ENCODE measurements at places on chromosomes 1 and 21.

- no peak for DNase-seq
Observed at GRCh38 chr21:34319585-34319984, 44.2 kb upstream of the KCNE2 start.

DNA sequence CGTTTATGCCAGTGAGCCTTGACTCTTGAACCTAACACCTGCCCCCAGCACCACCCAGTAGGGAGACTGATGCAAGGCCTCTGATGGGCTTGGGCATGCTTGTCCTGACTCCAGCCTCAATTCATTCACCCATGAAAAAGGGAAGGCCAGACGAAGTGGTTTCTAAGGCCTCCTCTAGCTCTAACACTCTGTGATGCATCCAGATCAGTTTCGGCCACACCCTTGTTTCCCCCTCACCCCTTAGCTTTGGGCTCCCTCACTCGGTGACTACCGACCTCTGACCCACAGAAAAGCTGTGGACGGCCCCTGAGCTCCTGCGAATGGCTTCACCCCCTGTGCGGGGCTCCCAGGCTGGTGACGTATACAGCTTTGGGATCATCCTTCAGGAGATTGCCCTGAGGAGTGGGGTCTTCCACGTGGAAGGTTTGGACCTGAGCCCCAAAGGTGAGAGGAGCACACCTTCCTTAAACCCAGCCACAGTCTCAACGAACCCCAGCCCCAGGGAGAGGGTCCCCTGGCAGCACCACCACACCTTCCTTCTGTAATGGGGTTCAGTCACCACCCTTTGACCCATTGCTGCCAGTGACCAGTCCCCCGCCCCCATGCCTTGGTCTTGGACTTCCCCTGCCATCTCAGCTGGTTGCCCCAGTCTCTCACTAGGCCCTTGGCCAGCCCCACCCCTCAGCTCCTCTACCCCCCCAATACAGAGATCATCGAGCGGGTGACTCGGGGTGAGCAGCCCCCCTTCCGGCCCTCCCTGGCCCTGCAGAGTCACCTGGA lies 9.0 kb downstream of the NPR1 start:
- DNase-seq = no peak

- no peak for DNase-seq
Observed at GRCh38 chr21:26057477-26058170, 112.9 kb downstream of the APP start.

- DNase-seq = peak; percentile 45
Observed at GRCh38 chr1:110003747-110004428, 19.3 kb downstream of the AHCYL1 start.

GRCh38 chr1:27879374-27880082 lies 7.2 kb downstream of the THEMIS2 start:
- DNase-seq = no peak

DNA sequence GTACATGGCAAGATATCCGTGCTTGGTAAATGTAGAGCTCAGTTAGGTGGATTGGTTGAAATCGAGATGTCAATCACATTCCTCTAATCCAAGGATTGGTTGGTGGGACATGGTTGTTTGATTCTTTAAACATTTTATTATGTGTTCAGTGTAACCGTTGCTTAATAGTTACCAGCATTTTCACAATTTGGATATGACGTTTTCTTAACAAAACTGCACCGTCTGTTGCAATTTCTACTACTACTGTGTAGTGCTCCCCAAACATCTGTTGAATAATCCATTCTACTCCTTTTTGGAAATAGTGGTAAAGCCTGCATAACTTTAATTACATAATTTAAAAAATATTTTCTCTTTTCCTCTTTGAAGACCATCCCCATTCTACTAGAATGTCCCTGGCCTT lies 16.3 kb downstream of the OR2B11 start:
- DNase-seq = no peak

- no peak for DNase-seq
Observed at GRCh38 chr1:89901957-89902669, 81.3 kb downstream of the LRRC8D start.

- no peak for DNase-seq
Observed at GRCh38 chr1:182784556-182785171, 4.9 kb upstream of the NPL start.

DNA sequence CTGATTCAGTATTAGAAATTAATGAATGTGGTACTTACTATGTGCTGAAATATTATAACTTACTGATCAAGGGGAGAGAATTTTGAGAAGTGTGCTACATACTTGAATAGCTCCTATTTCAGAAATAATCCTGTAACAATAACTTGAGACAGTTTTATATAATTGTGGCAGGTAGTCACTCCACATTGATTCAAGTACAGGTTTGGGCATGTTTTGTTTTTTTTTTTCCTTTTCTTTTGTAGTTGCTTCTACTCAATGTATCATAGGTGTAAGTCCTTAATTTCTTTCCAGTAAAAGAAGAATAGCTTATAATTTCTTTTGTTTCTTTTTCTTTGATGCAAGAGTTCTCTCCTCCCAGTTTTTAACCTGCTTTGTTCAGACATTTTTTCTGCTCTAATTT lies 86.1 kb upstream of the ADGRL2 start:
- DNase-seq = no peak

DNA sequence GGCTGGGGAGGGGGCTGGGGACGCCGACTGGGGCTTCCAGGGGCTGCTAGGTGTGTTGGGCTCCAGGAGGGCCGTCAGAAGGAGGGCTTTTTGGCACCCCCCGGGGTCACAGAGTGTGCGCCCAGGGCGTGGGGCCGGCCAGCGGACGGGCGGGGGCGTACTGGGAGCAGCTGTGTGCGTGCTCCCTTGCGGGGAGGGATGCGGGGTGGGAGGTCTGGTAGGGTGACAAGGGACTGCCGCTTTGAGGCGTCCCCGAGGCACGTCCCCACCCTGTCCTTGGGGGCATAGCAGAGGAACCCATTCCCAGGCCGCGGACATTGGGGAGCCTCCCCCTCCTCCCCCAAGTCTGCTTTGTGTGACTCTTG lies 1.1 kb downstream of the FOXO6 start:
- no peak for DNase-seq

GRCh38 chr1:14602136-14602535 lies 3.7 kb downstream of the KAZN start:
- DNase-seq = no peak

DNA sequence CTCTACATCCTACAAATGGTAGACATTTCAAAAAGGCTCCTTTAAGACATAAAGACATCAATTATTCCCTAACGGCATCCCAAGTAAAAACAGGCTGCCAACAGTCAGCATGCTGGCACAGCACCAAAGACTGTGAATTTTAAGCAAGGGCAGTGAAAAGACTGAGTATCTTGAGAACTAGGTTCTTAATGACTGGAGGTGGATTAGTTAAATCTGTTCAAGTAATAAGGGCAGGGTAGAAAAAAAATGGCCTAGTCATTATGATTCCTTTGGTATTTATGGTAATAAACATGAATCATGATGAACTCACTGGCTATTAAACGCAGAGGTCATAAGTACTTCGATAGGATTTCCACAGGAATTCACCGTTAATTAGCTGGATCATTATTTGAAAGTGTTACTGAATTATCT lies 75.2 kb downstream of the KIFAP3 start:
- DNase-seq = no peak

- no peak for DNase-seq
Observed at GRCh38 chr21:28587748-28588147, 404.9 kb downstream of the LTN1 start.

GRCh38 chr21:45821315-45821962 lies 160.1 kb upstream of the COL6A1 start:
- DNase-seq = no peak

GRCh38 chr1:3745590-3746381 lies 6.5 kb upstream of the CCDC27 start:
- no peak for DNase-seq

DNA sequence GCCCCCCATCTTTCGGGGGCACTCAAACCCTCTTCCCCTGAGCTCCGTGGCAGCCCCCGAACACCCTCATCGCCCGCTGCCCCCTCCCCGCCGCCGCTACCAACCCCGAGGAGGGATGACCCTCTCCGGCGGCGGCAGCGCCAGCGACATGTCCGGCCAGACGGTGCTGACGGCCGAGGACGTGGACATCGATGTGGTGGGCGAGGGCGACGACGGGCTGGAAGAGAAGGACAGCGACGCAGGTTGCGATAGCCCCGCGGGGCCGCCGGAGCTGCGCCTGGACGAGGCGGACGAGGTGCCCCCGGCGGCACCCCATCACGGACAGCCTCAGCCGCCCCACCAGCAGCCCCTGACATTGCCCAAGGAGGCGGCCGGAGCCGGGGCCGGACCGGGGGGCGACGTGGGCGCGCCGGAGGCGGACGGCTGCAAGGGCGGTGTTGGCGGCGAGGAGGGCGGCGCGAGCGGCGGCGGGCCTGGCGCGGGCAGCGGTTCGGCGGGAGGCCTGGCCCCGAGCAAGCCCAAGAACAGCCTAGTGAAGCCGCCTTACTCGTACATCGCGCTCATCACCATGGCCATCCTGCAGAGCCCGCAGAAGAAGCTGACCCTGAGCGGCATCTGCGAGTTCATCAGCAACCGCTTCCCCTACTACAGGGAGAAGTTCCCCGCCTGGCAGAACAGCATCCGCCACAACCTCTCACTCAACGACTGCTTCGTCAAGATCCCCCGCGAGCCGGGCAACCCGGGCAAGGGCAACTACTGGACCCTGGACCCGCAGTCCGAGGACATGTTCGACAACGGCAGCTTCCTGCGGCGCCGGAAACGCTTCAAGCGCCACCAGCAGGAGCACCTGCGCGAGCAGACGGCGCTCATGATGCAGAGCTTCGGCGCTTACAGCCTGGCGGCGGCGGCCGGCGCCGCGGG lies 837 bp downstream of the FOXD3 start:
- peak; percentile 42 for DNase-seq

DNA sequence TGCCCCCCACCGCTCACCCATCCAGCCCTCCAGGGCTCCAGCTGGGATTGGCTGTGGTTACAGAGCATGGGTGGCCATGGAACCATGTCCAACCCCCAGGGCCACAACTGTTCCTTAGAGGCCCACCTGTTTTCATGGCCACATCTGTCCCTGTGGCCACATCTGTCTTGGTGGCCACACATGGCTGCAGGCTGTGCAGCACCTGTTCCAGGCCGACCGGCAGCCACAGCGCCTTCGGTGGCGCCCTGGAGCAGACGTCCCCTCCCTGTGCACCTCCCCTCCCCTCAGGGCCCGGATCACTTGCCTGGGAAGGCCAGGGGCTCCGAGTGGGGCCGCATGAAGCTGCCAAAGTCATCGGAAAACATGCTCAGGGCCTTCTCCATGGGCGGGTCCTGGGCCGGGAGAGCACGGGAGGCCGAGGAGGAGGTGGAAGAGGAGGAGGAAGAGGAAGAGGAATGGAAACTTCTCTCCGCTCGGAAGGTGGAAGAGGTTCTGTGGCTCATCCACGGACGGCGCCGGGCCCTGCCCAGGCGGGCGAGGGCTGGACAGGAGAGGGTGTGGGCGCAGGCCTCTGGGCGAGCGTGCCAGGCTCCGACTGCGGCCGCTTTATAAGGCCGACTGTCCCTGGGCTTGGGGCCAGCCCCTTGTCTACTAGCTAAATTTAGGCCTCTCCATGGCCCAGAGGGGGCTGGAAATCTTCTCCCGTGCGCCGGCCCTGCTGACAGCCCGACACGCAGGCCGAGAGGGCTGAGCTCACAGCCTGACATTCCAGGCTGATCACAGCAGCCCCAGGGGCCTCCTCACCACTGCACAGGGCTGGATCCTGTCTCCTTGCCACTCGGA lies at the start of gene HSPB7:
TSS of gene HSPB7 (minus strand) at position 583 of the 843 bp plus-strand sequence. CDS start at position 503, 80 bp downstream.
- no peak for DNase-seq

DNA sequence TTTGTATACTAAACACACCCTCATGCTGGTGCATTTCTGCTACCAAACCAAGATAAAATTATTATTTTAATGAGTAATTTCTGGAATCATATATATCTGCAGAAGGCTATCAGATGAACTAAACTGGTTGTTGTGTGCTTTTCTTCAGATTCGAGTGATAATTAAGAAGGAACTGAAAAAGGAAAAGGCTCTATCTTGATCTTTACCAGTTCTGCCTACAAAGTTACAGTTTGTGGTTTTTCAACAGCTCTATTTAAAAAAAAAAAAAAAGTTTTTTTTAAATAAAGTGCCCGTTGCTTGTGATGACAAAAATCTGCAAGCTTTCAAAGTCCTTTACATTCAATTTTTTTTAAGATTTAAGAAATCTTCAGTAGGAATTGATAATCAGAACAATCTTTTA lies 13.6 kb downstream of the DENND1B start:
- DNase-seq = no peak

DNA sequence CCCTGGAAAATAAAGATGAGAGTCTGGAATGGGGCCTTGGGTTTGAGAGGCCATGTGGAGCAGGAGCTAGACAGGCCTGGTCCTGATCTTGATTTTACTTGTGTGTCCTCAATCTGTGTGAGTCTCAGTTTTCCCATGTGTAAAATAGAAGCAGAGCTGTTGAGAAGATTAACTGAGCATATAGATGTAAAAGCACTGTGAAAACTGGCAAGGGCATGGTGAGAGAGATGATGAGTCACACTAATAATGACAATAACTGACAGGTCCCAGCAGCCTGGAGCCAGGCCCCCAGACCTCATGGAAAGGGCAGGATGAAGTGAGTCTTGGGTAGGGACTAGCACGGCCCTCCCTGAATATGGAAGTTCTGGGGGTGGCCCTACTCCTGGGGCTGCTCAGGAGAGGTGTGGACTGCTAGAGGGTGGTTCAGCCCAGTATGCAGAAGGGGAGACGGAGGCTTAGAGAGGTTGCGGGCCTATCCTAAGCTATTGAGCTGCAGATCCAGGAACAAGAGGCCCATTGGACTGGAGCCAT lies 2.8 kb upstream of the AHDC1 start:
- no peak for DNase-seq

- no peak for DNase-seq
Observed at GRCh38 chr21:45455674-45456583, 51.0 kb downstream of the COL18A1 start.

GRCh38 chr1:234893725-234894630 lies 234.7 kb downstream of the TOMM20 start:
- DNase-seq = peak; percentile 35

- DNase-seq = no peak
Observed at GRCh38 chr1:29639156-29639736, 402.9 kb downstream of the PTPRU start.

GRCh38 chr1:16088996-16089395 lies 15.5 kb upstream of the FAM131C start:
- DNase-seq = no peak
